ENCODE measurements at places on chromosomes 3 and 15.

DNA sequence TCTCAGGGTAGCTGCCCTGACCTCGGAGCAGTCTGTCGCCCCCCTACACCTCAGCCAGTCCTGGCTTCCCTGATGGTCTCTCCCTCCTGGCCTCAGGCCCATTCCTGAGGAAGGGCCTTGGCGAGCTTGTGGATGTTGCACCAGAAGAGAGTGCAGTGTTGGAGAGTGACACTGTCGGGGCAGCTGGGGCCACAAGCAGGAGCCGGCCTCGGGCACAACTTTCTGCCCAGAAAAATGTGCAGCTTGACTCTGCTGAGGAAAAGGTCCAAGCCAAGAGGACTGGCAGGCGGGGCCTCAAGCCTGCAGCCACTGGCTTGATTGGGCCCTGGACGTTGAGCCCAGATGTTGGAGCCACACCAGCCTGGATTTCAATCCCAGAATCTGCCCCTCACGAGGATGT is 12.8 kb downstream of the HEMK1 start:
- no peak for DNase-seq

- no peak for DNase-seq
Measured at GRCh38 chr15:49040151-49040550, 6.1 kb downstream of the SECISBP2L start.

DNA sequence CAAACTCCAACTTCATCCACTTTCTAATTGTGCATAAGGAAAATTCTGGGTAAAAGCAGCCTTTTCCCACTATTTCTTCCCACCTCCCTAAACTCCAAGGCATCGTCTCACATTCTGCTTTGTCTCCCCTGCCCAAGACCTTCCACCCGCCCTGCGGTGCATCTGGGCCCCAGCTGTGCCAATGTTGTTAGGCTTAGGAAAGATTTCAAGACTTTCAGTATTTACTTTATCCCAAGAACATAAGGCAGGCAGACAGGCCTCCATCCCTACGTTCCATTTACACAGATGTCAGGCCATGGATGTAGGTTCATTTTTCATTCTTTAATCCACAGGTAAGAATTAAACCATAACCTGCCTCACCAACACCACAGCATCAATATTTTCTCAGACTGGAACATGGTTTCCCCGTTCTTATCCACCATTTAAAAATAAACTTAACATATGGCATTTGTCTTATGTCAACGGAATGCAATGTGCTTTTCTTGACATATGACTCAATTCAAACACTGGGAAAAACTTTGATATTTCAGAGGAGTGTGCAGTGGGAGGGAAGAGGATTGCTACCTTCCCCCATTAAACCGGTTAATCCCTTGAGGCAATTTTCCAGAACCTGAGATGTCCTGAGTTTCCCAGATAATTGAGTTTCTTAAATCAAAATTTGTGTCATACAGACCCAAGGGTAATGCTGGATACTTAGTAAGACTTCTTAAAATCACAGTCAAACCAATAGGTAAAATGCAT is 238.0 kb upstream of the LRIG1 start:
- no peak for DNase-seq

- no peak for DNase-seq
Measured at GRCh38 chr15:73142802-73143762, 90.8 kb downstream of the NEO1 start.

DNA sequence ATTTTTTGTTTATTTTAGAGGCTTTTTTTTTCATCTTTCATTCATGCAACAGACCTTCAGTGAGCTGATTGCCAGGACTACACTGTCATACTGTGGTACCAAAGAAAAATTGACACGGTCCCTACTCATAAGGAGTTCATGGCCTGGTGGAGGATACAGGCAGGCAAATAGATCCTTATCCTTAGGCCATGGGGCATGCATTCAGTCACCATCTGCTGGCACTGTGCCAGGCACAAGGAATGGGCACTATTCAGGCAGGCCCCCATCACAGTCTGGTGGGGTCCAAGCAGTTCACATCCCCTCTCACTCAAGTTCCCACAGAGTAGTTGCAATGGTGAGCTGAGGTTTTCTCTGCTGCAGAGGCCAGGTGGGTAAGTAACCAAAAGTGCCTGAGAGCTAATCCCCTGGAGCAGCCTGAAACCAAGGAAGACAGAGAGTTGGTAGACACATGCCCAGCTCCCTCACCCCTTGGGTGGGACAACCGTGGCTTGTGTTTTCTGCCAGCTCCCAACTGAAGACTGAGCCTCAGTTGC is 17.3 kb downstream of the CISH start:
- no peak for DNase-seq

- DNase-seq: no peak
Measured at GRCh38 chr15:99963096-99963825, 230.0 kb upstream of the LYSMD4 start.

- peak; percentile 52 for DNase-seq
Measured at GRCh38 chr3:99172736-99173657, 271.5 kb upstream of the DCBLD2 start.

GRCh38 chr3:188955919-188956318 is 215.9 kb upstream of the TPRG1 start:
- DNase-seq: no peak

GRCh38 chr3:77686560-77686959 is 646.7 kb downstream of the ROBO2 start:
- DNase-seq: peak; percentile 60

DNA sequence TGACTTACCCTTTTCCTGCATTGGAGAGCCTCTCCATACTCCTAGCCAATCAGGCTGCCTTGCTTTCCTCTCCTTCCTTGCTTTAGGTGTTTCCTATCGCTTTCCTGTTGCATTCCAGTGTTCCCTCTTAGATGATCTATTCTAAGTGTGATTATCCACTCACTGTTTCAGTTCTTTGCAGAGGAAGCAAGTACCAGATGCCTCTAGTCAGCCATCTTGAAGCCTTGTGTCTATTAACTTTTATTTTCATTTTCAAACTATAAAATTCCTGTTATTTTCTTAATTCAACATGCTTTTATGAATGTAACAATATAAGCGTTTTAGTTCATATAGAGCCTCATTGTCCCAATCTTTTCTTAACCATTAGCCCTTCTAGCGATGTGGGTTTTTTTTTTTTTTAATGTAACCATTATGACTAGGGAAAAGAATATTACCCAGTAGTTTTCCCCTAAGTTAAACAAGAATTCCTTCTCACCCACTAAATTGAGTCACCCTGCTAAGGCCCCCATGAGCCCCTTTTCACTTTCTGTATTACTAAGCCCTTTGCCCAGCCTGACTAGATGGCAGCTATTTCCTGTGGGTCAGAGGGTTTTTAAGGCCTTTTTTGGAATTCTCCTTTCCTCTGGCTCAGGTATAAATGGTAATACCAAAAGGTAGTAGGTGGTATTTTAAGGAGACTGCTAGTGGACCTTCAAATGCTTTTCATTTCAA is 229.4 kb upstream of the CTNNB1 start:
- no peak for DNase-seq

GRCh38 chr3:124593442-124593829 is 136.8 kb upstream of the UMPS start:
- no peak for DNase-seq

- no peak for DNase-seq
Measured at GRCh38 chr15:101496198-101496986, 6.9 kb upstream of the PCSK6 start.

DNA sequence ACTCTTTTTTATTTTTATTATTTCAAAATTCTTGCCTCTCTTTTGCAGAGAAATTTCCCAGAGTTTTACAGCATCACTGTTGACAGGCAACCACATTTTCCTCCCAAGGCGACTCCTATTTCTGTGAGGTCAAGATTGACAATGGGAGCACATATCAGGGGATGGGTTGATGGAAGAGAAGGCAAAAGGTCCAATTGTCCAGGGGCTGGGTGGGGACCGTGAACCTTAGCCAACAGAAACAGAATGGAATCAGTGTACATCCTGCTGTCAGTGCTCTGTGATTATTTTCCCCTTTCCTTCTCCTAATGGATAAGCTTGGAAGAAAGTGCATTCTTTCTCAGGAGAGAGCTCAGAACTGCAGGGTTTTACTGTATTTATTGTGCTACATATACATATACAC is 42.4 kb downstream of the CNTN6 start:
- no peak for DNase-seq

DNA sequence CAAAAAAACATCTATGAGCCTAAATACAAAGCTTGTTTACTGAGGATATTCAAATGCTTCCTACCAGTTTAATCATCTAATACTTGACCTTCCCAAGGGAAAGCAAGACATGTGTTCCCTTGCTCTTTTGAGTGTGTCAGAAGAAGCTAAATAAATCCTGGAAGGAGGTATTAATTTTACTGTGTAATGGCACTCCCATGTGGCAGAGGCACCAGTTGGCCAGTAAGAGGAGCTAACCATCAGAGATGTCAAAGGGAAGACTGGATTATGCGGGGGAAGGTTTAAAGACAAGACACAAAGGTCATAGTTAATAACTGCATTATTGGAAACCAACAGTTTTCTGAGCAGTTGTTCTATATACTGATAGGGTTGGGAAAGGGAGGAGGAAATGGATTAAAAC is 125.1 kb downstream of the SUCLG2 start:
- DNase-seq: no peak

GRCh38 chr3:100105501-100105900 is 8.8 kb downstream of the FILIP1L start:
- DNase-seq: no peak

GRCh38 chr3:157115069-157116006 is 44.6 kb downstream of the CCNL1 start:
- no peak for DNase-seq

GRCh38 chr3:70916375-70917055 is 604.1 kb upstream of the MDFIC2 start:
- no peak for DNase-seq

DNA sequence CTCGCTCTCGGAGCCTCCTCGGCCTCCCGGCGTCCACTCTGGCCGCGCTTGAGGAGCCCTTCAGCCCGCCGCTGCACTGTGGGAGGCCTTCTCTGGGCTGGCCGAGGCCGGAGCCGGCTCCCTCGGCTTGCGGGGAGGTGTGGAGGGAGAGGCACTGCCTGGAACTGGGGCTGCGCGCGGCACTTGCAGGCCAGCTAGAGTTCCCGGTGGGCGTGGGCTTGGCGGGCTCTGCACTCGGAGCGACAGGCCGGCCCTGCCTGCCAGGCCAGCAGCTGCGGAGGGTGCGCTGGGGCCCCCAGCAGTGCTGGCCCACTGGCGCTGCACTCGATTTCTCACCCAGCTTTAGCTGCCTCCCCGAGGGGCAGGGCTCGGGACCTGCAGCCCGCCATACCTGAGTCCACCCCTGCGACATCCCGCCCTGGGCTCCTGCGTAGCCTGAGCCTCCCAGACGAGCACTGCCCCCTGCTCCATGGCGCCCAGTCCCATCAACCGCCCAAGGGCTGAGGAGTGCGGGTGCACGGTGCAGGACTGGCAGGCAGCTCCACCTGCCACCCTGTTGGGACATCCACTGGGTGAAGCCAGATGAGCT is 765.0 kb downstream of the IGSF11 start:
- no peak for DNase-seq

DNA sequence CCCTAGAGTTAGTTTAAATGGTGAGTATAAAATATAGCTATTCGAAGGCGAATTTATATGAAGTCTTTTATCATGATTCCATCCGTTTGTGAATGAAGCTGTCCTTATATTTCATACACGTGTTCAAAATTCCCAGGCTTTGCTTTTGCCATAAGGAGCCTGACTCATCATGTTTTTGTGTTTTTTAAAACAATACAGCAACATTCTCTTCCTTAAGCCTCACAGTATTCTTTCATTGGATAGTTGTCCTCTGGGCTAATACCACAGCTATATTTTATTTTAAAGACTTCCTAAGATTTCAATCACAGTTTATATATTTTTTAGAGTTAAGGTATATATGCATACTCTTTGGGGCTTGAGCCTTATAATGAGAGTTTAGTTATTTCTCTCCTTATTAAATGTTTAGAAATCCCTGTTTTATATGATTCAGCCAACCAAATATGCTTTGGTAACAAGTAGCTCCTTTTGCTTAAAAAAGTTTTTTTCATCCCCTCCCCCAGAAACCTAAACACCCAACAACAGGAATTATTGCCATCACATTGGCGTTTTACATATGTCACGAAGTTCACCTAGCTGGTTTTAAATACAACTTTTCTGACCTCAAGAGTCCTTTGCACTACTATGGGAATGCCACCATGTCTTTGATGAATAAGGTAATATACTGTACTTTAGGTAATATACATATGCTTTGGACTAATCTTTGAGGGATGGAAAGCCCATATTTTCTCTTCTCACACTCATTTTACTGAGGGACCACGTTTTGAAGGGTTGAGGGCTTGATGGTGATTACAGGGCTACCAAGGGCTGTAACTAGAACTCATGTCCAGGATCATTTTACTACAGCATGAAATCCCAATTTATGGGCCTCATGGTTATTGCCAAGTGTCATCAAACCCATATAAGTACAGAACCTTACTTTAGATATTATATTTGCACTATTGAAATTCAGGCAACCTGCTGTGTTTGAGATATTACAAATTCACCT is 28.5 kb downstream of the ST3GAL6 start:
- DNase-seq: no peak
